NCI-H2107 (cell line): ENCODE measurements at places on chromosomes 12 and 14.

DNA sequence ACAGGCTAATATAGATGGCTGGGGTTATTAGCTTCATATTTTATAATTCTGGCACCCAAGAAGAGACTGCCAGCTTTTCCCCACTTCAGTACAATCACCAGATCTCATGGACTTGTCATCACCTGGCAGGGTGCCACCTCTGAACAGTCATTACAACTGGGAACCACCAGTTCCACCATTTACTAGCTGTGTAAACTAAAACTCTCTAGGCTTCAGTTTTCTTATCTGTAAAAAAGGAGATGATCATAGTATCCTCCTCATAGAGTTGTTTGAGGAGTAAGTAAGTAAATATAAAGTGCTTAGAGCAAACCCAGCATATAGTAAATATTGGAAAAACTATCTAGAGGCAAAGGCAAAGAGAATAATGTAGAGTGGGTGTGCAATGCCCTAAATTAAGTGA, 19.3 kb downstream of the CPNE8 start:
- no peak for DNase-seq

DNA sequence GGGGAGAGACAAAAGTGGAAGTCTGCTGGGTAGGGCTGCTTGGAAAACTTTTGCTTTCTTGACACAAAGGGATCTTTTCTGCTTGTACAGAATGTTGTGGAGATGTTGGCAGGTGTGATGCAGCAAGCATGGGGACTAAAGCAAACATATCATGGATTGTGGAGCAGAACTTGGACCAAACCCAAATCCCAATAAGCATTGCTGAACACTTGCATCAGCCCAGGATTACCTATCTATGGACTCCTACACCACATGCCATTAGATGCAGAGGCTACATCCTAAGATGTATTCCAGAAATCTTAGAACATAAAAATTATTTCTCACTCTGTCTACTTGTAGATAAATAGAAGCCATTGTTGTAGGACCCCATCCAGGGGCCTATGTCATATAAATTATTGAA, 44.7 kb upstream of the RERG start:
- no peak for DNase-seq

GRCh38 chr12:127355061-127355841, 911.7 kb upstream of the TMEM132C start:
- DNase-seq: no peak

GRCh38 chr12:120368789-120369602, at the start of gene MSI1:
MSI1 (minus strand) TSS chr12:120369164; CDS start chr12:120369091, 73 bp downstream.
- DNase-seq: no peak

- DNase-seq: no peak
These were observed 26.6 kb upstream of the KLRB1 start for GRCh38 chr12:9634177-9634803.

DNA sequence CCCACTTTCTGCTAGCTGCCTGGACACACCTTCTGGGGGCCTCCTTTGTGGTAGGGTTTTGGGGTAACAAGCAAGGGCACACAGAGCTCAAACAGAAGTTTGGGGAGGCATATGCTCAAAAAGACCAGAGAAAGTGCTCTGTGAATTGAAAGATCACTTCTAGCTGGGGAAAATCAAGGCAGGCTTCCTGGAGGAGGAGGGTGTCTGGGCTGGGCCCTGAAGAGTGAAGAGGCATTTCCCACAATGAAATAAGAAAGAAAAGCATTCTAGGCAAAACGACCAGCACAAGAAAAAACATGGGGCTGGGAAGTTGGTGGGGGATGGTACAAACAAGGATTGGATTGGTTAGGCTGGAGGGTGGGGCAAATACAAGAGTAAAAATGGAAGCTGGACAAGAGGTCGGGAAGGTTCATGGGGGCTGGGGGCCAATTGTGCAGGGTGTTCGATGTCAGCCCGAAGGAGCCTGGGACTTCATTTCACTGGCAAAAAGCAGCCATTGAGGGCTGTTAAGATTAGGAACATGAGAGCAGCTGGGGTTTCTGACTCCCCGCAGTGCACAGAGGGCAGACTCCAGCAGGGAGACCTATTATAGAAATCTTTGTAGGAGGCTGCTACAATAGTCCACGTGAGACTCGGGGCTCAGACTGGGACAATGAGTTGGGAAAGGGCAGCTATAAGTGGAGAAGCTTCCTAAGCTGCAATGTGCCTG, 51.5 kb upstream of the CMKLR1 start:
- DNase-seq: peak; percentile 22

DNA sequence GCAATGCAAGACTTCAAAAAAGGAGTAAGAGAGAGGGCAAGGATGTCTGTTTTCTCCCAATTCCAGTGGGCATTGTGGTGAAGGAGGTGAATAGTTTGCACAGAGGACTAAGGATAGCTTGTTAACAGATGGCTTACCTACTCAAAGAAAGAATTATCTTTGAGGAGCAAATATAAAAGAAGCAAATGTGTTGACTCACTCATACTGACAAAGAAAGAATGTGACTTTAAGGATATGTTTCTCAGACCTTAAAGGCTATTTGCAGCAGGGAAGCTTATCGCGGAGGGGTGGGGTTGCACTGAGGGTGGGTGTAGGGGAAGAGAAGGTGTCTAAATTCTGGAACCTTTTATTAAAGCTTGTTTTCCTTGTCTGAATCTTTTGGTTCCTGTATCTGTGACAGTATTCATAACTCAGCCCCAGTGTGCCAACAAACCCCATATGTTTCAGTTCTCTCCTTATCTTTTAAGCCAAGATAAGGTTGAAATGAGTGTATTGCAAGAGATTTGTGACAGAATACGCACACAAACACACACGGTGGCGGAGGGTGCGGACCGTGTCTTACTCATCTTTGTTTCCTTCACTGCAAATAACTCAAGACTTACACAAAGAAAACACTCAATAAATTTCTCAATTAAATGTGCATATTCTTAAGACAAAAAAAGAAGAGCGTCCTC, 146.4 kb upstream of the ARID2 start:
- no peak for DNase-seq

DNA sequence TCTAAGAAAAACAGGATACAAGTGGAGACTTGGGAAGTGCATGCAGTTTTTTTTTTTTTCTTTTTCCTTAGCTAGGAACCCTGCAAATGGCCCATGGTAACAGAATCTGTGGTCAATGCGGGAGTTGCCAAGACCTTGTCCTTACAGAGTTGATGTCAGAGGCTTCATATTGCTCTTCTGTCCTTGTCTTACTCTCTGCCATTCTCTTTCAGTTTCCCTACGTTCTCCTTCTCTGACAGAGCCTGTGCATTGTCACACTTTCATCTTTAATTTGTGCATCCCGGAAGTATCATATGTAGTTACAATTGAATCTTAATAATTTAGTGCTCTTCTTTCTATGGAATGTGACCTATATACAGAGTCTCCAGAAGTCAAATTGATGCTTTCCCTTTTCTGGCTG, 986.9 kb downstream of the TMEM121 start:
- no peak for DNase-seq

DNA sequence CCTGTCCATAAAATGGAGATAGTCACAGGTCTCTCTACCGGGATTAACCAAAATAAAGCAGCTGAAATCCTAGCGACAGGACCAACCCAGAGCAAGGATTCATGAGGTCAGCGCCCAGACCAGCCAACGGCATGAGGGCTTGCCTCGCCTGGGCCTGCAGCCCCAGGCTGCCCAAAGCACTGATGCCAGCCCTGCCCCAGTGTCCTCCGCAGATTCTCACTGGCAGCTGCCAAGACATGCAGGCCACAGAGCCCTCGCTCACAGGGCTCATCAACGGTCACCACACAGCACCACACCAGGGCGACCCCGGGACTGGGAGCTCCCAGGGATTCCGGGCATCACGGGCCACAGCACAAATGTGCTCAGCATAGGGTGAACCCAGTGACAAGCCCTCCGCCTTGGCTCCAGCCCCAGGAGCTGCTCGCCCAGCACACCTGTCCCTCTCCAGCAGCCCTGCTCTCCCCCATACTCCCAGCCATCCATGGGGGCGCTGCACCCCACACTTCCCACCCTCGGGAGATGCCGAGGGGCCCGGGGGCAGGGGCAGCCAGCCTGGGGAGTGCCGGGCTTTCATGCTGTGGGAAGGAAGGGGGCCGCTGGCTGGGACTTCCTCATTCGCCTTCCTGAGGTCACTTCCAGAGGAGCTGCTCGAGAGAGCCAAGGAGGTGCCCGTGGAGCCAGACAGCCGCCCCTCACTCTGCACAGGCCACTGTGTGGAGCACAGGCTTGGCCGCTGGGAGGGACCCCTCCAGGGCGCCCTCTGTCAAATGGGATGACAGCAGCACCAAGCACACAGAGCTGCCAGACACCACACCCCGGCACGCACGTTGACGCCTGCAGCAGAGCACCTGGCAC, 14.1 kb downstream of the RAB35 start:
- no peak for DNase-seq

DNA sequence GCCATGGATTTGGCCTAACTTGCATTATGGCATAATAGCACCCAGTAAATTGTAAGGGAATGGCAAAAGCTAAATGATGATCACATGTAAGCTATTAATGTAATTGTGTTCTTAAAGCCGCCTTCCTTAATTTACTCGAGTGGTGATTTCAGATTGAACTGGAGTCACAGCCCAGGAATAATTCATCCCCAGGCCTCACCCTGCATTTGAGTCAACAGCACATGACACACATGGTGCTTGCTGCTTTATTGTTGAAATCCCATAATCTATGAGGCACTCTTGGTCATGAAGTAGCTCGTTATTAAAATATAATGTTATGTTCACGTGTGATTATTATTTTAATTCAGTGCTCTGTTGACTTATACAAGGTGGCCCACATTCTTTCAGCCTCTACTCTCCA, 547.5 kb downstream of the VRK1 start:
- no peak for DNase-seq

GRCh38 chr12:14825256-14825655, 11.3 kb upstream of the SMCO3 start:
- DNase-seq: no peak

- no peak for DNase-seq
These were observed 479.2 kb upstream of the RGS6 start for GRCh38 chr14:71452987-71453386.

DNA sequence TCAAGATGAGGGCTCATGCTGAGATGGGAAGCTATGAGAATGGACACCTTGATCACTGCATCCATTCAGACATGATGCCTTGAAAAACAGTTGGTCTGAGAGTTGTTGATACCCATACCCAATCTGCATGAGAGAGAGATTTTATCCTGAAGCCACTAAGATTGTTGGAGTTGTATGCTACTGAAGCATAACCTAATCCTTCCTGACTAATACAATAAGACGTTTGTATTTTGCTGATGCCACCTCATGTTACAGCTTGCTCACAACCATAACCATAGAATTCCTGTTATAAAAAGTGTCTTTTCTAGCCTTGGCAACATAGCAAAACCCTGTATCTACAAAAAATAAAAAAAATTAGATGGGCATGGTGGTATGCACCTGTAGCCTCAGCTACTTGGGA, 12.7 kb upstream of the SERPINA1 start:
- DNase-seq: no peak

DNA sequence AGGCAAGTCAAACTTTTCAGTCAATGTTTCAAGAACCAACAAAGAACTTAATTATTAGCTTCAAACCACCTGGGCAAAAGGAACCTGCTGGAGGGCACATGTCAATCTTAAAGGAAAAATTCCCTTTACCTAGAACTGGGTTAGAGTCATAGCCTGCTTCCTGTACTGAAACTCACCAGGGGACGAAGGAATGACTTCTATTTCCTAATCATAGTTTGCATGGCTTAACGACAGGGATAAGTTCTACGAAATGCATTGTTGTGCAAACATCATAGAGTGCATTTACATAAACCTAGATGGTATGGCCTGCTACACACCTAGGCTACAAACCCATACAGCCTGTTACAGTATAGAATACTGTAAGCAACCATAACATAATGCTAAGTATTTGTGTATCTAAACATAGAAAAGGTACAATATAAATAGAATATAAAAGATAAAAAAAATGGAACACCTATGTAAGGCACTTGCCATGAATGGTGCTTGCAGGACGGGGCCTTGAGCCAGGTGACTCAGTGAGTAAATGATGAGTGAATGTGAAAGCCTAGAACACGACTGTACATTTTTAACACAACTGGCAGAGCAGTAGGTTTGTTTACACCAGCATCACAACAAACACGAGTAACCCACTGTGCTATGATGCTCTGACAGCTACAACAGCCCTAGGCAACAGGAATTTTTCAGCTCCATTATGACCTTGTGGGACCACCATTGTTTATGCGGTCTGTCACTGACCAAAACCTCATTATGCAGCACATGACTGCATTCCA, 234.9 kb upstream of the CAND1 start:
- DNase-seq: no peak
